WERI-Rb-1 (cell line): ENCODE measurements at places on chromosomes 7 and 10.
A peak's percentile ranks its signal among the peaks of the same experiment; 100 is the strongest.

DNA sequence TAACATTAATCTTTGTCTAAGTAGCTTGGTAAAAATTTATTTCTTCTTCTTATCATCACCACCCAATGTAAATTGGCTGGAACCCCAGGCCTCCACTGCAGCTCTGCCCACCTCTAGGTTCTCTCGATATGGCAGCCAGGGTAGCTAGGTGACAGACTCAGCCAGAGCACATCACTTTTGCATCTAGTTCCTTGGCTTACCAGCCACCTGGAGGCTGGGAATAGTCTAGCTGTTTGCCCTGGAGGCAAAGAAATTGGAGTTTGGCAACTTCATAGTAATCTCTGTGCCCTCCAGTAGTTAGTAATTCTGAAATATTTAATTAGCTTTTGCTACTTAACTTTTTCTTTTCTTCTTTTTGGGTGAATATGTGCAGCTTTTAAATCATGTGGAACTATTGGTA, 9.4 kb downstream of the IFRD1 start:
- DNase-seq, result peak; percentile 16

- DNase-seq, result no peak
Observed at GRCh38 chr10:34191406-34191805, 623.7 kb downstream of the PARD3 start.

GRCh38 chr7:1703871-1704810, 34.1 kb downstream of the ELFN1 start:
- DNase-seq, result peak; percentile 4

GRCh38 chr10:44771233-44771995, 139.7 kb upstream of the TMEM72 start:
- DNase-seq, result no peak

DNA sequence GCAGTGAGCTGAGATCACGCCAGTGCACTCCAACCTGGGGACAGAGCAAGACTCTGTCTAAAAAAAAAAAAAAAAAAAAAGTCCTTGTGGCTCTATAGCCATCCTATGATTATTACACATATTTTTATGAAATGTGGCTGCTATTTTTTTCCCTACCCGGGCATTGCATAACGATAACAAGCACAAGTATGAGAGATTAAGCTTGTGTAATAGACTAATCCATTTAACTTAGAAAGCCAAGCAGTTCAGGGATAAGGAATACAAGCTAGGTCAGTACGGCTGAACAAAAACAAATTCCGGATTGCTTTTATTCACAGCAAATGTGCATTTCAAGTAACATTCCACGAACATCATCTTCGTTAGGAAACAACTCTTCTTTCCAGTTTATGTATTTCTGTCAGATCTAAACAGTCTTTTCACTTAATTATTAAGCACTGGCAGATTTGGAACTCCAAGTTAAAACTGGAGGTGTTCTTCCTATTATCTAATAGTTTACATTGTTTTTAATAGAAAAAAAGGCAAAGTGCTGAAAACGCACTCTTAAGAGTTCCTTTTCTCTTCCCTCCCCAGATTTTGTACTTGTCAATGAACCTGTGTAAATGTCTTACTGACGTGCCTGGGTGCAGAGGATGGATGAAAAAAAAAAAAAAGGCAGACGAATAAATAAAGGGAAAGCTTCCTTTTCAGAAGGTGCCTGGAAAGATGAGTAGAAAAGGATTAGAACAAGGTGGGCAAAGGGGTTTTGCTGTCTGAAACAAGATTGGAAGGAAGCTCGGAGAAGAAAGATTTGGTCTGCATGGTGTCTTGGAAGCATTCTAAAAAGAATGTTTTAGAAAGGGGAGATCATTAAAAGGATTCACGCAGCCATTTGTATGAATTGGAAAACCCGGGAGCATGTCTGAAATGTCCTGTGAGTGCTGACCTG, 81.1 kb downstream of the PRTFDC1 start:
- no peak for DNase-seq

DNA sequence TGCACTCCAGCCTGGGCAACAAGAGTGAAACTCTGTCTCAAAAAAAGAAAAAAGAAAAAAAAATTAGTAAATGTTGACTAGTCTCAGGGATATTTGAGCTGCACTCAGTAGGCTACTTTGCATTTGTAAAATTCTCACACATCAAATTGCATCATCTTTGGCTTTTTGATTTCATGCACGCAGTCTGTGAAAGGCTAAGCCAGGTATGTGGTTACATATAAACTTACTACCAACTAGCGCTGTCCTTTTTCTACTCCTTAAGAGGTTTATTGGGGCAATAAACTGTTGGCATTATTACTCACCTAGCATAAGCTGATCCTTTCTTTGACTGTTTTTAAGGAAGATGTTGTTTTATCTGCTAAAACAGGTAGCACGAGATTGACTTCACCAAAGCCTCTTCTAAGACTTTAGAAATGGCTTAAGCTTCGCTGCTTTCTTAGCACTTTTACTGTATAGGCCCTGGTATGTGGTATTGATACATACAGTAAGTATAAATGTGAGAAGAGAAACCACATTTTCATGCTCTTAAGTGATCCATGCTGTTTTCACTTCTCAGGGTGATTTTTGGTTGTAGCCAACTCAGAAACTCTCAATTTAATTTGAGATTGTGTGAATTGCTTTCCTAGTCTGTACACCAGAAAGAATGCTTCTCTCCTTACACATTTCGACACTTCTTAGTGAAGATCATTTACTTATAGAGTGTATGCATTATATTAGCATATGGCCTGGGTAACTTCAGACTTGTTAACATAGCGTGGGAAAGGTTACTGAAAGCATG, 323.9 kb downstream of the AUTS2 start:
- DNase-seq, result no peak

DNA sequence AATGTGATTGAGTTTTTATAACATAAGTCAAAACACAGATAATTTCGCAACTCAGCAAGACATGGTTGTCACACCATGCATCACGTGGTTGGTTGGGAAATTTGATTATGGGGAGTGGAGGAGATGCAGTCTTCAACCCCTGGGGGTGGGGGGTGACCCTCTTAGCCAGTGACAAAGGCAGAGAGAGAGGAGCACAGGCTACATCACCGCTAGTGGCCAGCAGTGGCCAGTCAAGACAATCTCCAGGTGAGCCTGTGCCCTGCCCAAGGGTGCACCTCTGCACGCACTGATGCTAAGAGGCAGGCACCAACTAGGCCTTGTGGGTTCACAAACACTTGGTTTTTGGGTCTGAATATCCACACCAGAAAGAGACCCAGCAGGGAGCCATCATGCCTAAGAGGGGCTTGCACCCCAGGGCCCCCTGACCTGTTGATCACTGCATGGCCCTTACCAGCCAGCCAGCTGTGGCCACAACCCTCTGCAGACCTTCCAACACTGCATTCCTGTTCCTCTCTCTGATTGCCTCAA, 244.4 kb downstream of the FANK1 start:
- DNase-seq, result no peak

- no peak for DNase-seq
Observed at GRCh38 chr7:93029056-93029455, 88.7 kb downstream of the SAMD9 start.

- no peak for DNase-seq
Observed at GRCh38 chr7:107122486-107122911, 46.3 kb upstream of the HBP1 start.

DNA sequence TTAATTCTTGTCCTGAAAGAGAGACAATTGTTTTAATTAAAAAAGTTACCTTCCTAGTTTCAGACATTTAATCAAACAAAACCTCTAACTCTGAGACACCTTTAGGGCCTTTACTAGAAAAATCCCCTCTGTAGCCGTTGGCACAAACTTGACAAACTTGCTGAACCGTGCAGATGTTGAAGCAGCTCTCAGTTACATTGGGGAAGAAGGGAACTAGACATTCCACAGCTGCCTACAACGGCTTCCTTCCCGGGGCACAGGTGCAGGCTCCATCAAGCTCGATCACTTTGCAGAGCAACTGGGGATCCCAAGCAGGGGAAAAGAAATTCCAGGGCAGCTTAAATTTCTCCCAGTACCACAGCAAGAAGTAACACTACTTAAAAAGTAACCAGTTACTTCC, 141.3 kb downstream of the SKAP2 start:
- no peak for DNase-seq

DNA sequence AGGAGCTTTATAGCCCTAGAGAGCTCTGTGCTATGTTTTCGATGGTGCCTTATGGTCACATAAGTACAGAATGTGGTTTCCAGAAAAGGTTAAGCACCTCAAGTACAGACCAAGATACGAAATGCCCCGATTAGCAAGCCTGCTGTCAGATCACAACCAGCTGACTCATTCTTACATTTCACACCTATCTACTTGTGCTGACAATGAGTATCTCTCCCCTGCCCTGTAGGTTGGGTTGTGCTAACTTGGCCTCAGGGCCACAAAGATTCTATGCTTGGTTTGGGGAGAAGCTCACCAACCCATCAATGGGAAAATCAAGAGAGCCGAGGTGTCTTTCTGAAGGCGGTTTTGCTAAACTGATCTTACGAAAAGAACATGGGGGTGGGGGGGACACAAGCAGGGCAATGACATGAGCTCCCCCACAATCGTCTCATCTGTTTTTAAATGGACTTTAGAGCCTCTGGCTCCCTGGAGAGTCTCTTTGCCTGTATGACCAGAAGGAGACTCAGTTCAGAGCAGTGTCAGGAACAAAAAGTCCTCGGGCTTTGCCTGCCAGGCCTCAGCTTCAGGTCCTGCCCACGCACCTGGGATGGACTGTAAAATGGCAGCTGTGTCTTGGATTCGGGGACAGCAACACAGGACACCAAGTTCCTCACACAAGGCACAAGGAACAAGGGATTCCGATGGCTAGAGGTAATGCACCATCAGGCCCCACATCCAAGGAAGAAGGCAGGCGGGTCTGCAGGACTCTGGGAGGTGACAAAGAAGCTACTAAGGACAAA, 55.1 kb downstream of the FAM53B start:
- DNase-seq, result no peak

DNA sequence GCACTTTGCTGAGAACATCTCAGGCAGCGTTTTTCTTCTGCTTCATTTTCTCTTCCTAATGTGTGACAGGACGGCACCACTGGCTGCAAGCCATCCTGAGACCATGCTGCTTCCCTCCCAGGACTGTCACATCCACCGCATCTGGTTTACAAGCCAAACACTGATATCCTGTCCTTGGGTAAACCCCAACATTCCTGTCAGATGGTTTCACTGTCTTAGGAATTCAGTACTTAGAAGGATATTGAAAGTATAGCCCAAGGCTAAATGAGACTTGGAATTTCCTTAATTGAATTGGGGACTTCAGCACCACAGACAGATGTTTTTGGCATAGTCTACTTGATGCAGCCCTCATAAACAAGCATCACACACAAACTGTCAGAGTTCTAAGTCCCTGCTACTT, 74.2 kb upstream of the PLXNA4 start:
- DNase-seq, result no peak

DNA sequence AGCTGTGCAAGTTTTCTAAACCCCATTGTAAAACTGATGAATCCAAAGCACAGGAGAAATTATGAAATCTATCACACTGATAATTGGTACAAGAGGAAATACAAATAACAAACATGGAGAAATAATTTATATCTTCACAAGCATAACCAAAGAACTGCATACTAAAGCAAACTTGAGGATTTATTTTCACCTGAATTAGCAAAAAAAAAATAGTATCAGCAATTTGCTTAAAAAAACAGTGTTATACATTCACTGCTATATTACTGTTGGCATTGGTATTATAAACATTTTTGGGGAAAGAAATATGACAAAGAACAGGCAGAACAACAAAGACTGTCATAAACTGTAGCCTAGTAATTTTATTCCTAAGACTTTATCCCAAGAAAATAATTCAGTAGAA, 230.8 kb upstream of the NRP1 start:
- no peak for DNase-seq

DNA sequence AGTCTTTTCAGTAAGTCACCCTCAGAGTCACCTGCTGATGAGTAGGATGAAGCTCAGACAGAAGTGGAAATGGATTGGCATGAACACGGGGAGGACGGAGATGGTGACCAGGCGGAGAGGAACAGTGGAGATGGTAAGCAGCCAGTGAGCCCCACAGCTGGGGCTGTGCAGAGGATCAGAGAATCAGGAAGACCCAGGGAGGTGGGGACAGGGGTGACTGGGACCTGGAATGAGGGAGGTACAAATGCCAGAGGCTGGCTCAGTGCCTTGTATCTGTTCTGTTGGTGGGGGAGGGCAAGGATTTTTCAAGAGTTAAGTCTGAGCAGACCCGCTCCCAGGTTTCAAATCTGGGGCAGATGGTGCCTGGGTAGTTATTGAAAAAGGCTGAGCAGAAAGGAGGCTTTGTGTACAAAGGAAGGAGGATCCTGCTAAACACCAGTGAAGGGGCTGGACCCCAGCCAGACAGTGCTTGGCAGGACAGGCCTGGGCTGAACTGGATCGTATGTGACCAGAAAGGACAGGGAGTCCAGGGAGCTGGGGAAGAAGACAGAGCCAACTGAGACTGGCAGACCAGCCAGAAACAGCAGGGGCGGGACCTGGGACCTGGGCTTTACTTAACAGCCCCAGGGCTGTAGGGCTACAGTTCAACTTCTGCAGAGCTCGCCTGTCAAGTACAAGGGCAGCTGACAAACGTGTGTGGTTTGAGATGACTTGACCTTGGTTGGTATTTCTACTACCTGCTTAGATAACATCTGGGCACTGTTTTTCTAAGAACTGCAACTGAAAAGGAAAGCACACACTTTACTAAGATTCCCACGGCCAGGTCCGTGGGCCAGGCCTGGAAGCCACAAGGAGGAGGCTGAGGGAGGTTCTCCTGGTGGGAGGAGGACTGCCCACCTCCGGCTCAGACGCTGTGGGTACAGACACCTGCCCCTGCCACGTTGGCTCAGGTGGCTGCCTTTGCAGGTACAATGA, 13.2 kb upstream of the FRMPD2 start:
- peak; percentile 89 for DNase-seq

GRCh38 chr7:135493362-135493761, 16.5 kb downstream of the CNOT4 start:
- DNase-seq, result no peak

- DNase-seq, result no peak
Observed at GRCh38 chr10:104033966-104034365, 51.7 kb downstream of the COL17A1 start.

- no peak for DNase-seq
Observed at GRCh38 chr7:12670743-12671520, 16.5 kb upstream of the ARL4A start.

DNA sequence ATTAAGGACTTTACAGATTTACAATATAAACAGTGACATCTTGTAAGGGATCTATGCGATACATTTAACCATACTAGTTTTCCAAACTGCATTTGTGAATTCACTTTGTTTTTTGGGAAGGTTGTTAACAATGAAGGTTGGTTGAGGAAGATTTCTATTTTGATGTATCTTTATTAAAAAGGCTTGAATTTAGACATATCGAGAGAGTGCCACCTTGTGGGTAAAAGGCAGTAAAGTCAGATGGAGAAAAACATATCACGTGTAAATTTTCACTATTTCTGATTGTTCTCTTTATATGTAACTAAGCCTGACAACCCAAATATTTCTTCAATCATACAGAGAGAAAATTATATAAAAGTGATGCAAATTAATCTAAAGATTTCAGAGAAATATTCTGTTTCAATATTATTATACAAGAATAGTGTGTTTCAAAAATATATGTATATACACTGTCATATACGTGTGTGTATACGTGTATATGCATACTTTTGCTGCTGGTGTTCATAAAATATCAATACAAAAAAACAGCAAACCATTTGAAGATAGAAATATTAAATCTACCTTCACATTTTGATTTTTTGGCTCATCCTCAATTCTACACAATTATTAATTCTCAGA, 988.6 kb downstream of the SORCS1 start:
- no peak for DNase-seq
